Bladder microvascular endothelial cell (primary cell): ENCODE measurements at places on chromosomes 16 and 17. TPM values are rescaled to one million over a fixed set of nuclear protein-coding genes. Genes with fewer than 3 reads are reported as not detected.

The VTN gene
- under 0.01 and 0.06 TPM in 2 replicates for total RNA-seq

The B3GNT9 gene
- 1.3 and 4.0 TPM in 2 replicates for total RNA-seq

The TBC1D28 gene
- 0.19 TPM in 1 of 2 replicates, not detected in the other for total RNA-seq

The GUCY2D gene
- total RNA-seq = not detected in 2 replicates

The TP53TG3E gene
- total RNA-seq = not detected in 2 replicates
